Anterior cingulate cortex (tissue), 58 donors: ENCODE measurements at places on chromosomes 2 and 18.

GRCh38 chr2:216492597-216493333, 5.9 kb upstream of the RPL37A start:
- DNase-seq = peak; percentile 14

GRCh38 chr18:8835521-8835953, 130.2 kb downstream of the MTCL1 start:
- no peak for DNase-seq

- DNase-seq = no peak
Observed at GRCh38 chr18:67154979-67155378, 361.5 kb downstream of the DSEL start.

GRCh38 chr2:124805060-124805459, 780.0 kb downstream of the CNTNAP5 start:
- no peak for DNase-seq

DNA sequence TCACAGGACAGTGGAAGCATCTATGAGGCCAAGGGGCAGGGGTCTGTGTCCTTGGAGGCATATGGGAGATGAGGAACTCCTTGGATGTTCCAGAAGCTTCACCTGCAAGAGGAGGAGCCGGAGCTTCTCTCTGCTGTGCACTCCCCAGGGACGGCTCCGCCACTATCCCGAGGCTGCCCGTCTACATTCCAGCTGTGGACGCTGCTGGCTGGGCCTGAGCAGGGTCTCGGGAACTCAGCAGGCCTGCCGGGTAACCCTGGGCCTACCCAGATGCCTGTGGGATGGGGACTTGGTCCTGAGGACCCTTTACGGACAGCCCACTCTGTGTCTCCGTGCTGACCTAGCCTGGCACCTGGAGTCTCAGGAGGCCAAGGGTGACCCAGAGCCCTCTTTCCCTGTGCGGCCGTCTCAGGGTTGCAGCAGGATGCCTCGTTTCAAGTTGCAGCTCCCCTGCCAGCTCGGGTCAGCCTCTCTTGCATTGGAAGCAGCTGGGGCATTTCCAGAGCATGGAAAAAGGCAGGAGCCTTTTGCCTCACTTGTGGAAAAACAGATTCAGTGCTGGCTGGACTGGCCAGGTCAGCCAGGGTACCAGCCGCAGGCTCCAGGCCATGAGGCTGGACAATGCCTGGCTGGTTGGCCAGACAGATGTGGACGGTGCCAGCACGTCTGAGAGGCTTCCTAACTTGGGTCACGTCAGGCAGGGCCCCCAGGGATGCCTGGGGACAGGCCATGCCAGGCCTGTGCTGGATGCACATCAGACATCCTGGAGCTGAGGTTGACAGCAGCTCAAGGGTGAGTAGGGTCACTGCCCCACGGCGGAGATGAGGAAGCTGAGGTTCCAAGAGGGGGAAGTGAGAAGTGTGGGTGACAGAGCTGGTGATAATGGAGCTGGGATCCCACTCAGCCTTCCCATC, 41.5 kb downstream of the SCTR start:
- no peak for DNase-seq

DNA sequence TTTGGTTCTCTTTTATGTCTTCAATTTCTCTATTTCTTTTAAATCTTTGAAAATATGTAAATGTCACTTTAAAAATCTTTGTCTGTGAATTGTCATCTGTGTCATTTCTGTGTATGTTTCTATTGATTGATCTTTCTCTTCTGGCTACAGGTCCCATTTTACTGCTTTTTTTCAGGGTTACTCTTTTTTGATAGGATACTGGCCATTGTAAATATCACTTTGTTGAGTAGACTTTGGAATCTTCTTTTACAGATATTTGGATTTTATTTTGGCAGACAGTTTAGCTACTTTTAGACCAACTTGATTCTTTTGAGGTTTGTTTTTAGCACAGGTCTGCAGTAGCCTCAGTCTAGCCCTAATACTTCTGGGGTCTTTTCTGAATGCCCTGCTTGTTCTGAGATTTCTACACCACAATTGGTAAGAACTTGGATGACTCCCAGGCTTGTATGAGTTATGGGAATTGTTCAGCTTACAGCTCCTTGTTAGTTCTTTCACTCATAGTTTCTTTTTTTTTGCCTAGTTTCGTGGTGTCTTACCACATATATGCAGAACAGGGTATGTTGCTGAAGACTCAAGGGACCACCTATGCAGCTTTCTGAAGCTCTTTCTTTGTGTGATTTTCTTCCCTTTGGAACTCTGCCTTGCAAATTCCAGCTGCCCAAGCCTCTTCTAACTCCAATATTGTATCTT, 122.2 kb downstream of the QPCT start:
- no peak for DNase-seq

GRCh38 chr2:74239346-74239745, 40.9 kb downstream of the MTHFD2 start:
- DNase-seq = no peak

DNA sequence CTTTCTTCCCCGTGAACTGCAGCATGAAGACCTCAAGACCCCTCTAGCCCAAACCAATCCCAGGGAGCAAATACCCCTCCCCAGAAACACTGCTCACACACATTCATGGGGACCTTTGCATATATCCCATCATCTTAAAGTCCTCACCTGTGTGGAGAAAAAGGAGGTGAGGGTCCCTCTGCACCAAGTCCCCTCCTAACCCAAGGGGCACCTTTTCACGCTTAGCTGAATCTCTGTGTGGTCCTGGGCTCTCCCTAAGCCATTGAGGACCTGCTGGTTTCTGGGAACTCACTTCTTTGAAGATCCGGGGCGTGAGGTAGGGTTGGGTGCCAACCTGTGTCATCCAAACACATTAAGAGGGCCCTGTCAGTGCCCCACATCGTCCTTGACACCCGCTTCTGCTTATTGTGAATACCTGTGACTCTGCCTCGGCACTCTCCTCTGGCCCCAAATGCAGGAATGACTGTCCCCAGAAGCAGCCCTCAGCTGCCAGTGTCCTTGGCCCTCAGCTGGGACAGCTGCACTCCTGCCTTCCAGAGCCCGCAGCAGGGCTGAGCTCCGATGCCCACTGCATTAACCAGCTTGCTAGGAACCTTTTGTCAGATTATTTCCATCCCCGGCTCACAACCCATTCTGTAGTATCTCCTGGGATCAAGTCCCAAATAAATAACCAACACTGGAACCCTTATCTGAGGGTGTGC, 41.3 kb upstream of the ITM2C start:
- DNase-seq = no peak

DNA sequence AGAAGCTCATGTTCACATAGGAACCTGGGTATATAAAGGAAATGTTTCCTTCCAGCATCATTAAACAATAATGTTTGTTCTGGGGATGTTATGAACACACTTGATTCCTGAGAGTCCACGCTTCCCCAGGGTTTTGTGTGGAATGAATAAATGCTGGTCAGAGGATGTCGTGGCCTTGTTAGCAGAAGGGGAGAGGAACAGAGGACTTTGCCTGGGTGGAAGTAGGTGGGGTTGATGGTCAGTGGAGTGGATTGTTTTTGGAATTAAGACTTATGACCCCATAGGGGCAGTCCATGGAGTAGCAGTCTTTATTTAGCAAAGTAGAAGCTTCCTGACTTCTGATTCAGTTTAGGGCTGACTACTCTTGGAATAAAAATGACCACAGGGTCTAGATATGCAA, 139.6 kb downstream of the MYO1B start:
- DNase-seq = no peak

- no peak for DNase-seq
Observed at GRCh38 chr2:138536302-138536701, 34.7 kb downstream of the SPOPL start.
